ENCODE measurements at places on chromosomes 16 and 17. TPM values are rescaled to one million over a fixed set of nuclear protein-coding genes. Genes with fewer than 3 reads are reported as not detected.

Gene CTRB1
- 0.07 TPM for polyA plus RNA-seq

Gene NETO2
- 30.9 TPM for polyA plus RNA-seq

Gene SEZ6L2
- polyA plus RNA-seq: 11.7 TPM

- DNase-seq: no peak
Measured at GRCh38 chr17:32553168-32553567, 66.4 kb downstream of the CDK5R1 start.

- no peak for DNase-seq
Measured at GRCh38 chr17:27306276-27306835, 12.4 kb downstream of the WSB1 start.

GRCh38 chr17:8212312-8213180 lies 2.2 kb upstream of the AURKB start:
- DNase-seq: no peak

DNA sequence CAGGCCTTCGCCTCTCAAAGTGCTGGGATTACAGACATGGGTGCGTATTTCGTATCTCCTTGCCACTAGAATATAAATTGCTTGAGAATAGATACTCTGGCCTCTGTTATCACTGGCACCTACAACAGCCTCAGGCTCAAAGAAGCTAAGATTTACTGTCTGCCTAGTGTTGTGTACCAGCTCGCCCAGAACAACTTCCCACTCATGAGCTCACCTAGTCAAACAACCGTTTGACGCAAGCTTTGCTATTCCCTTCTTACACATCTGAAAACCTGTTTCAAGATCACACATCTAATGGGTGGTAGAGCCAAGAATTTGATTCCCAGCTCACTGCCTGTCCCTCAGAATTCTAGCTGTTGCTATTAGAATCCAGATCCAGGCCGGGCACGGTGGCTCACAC lies 24.4 kb downstream of the MIS12 start:
- no peak for DNase-seq

DNA sequence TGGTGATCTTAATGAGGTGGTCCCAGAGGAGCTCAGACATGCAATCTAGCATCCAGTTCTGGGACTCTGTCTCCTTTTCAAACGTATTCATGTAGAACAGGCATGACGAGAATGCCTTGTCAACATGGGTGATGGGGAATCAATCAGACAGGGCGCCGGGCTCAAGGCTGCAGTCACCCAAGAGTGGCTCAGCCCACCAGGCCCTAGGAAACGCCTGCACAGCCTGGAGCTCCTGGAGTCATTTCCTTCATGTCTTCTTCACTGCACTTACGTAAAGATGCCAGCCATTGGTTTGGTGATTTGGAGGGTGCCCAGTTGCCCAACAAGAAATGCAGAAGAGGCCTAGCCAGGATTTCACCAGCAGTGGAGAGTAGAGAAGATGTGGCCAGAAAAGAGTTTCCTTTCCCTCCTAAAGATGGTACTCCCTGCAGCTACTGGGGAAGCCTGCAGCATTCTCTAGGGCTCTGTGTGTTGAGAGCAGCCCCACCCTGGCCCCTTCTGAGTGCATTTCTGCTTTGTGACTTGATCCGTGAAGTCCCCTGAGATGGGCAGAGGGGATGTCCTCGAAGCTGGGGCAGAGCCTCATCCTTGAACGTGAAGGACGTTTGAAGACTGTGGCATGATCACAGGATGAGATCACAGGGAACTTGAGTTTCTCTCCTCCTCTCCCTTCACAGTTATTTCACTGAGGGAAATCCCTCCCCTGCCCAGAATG lies 24.0 kb upstream of the STH start:
- DNase-seq: no peak

- DNase-seq: no peak
Measured at GRCh38 chr16:89831810-89832328, 3.6 kb downstream of the SPIRE2 start.

- no peak for DNase-seq
Measured at GRCh38 chr16:26475596-26475995, 591.1 kb upstream of the C16orf82 start.

DNA sequence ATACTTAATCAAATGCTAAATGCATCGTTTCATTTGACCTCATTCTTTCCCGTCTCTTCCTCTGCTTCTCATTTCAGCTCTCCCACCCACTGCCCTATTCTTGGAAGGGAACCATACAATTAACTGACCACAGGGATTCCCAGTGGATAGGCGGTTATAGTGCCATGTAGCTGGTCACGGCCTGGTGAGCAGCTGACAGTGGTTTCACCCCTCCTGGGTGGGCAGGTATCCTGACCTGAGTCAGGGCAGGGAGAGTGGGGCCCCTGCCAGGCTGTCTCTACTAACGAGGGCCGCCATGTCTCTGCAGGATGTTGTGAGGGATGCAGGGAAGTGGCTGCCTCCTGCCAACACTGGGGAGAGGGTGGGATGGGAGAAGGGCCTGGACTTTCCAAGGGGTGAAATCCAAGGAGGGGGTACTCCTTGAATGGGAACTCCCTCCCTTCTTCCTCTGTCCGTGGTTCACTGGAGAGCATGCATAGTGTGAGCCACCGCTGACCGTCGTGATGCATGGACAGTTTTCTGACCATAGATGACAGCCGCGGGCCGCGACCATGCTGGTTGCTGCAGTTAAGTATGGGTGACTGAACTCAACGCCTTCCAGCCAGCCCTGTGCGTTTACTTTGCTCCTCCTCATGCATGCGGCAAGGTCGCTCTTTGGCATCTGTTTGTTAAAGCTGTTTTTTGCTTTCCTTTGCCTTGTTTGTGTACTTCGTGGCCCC lies 95.9 kb downstream of the RPTOR start:
- DNase-seq: no peak

All from renal pelvis (tissue), 12 donors.